Activated CD4-positive, alpha-beta memory T cell treated with anti-CD3 and anti-CD28 coated beads, Interleukin-2, amount 10 ng/mL, durations not matched to agents 7 days and 5 days (primary cell): ENCODE measurements at places on chromosomes 7 and 10. TPM values are rescaled to one million over a fixed set of nuclear protein-coding genes. Genes with fewer than 3 reads are reported as not detected.
A peak's percentile ranks its signal among the peaks of the same experiment; 100 is the strongest.

- no peak overlapping the region for H3K4me3 ChIP-seq
- no peaks in the 10 kb centered on the region for H3K4me1 ChIP-seq
- no peaks in the 10 kb centered on the region for H3K27me3 ChIP-seq
- DNase-seq = no peak
These were observed 39.6 kb upstream of the ZNF680 start for GRCh38 chr7:64602518-64602917.

- DNase-seq = peak; percentile 42
- H3K36me3 ChIP-seq = no peaks in the 10 kb centered on the region
- peak within 1 kb of the TSS; percentile 71 for H3K4me3 ChIP-seq
These were observed at the start of gene CH25H for GRCh38 chr10:89207181-89207800. Gene CH25H (minus strand): TSS chr10:89207317. CDS start chr10:89207292, 25 bp downstream.

DNA sequence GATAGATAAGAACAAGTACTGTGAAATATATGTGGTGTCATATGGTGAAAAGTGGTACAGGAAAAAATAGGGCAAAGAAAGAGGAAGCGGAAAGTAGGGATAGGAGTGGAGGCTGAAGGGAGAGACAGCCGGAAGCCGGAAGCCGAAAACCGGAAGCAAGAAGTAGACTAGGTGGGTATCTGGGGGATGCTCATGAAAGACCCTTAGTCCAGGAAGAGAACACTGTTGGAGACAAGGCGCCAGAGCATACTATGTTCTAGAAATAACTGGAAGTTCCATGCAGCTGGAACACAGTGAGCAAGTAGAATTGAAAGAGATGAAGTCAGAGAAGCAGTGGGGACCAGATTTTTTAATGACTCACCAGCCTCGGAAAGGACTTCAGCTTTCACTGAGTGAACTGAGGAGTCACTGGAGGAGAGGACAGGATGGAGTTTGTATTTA lies 22.5 kb downstream of the ST8SIA6 start:
- H3K4me1 ChIP-seq = peaks cover 48% of the 10 kb centered on the region
- no peak overlapping the region for H3K27ac ChIP-seq
- no peak for DNase-seq
- H3K4me3 ChIP-seq = no peak overlapping the region

Gene ADIRF
- total RNA-seq = not detected

DNA sequence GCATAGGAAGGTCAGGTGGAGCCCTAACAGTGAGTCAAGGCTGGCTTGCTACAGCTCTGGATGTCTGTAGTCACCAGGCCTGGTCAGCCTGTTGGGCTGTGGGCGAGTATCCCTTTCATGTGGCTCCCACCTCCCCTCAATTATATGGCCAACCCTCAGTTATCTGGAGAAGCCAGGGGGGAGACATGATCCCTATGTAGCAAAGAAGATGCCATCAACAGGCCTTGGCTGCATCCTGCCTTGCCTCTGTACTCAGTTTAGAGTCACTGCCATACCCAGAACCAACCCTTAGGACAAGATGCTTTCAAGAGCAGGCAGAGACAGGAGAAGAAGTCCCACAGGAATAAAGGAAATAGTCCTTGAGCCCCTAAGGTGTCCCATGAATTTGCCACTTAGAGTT lies 763.9 kb downstream of the GRID1 start:
- no peaks in the 10 kb centered on the region for H3K36me3 ChIP-seq
- H3K27me3 ChIP-seq = peaks cover 3% of the 10 kb centered on the region
- DNase-seq = no peak
- H3K4me1 ChIP-seq = peaks cover 11% of the 10 kb centered on the region
- H3K4me3 ChIP-seq = no peak overlapping the region
- H3K27ac ChIP-seq = no peak overlapping the region

Gene NCF1
- 1.5 TPM for total RNA-seq

Gene RPEL1
- total RNA-seq = 0.13 TPM

Gene IL15RA
- 22.1 TPM for total RNA-seq
